ENCODE measurements at places on chromosomes 2 and 18.

DNA sequence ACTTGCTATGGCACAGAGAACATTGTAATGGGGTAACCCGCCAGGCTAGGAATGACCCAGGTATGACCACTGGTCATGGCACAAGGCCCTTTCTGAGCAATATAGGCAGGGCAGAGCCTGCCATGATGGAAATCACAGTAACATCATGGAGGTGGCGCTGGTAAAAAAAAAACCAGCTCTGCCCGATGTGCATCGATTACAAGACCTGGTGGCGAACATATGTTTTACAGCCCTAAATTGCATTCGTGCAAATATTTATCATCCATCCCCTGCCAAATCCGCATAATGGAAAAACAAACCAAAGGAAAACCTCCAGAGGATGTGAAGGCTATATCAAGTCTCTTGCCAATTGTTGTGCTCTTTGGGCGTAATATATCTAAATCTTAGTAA, 60.6 kb downstream of the SEMA4F start:
- no peaks in the 10 kb centered on the region for H3K36me3 ChIP-seq
- peaks cover 30% of the 10 kb centered on the region for H3K27me3 ChIP-seq
- DNase-seq = no peak

DNA sequence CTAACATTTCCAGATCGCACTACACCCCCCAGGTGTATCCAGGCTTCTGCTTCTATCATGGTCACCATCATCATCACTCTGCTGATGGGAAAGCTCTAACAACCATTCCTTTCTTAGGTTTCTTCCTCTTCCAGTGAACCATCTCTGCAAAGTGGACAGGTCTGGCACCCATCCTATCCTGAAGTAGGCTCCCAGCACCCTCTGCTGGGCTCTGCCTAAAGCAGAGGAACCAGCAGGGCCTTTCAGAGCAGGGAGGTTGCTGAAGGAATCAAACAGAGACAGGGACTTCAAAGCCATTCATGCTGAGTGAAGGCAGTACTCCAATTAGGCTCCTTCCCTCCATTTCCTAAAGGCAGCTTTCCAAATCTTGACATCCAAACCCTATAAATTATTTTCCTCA, 27.2 kb upstream of the SATB2 start:
- no peak overlapping the region for H3K4me3 ChIP-seq
- H3K27me3 ChIP-seq = peaks cover 19% of the 10 kb centered on the region
- H3K27ac ChIP-seq = no peak overlapping the region
- H3K4me1 ChIP-seq = no peaks in the 10 kb centered on the region
- DNase-seq = peak; percentile 74

DNA sequence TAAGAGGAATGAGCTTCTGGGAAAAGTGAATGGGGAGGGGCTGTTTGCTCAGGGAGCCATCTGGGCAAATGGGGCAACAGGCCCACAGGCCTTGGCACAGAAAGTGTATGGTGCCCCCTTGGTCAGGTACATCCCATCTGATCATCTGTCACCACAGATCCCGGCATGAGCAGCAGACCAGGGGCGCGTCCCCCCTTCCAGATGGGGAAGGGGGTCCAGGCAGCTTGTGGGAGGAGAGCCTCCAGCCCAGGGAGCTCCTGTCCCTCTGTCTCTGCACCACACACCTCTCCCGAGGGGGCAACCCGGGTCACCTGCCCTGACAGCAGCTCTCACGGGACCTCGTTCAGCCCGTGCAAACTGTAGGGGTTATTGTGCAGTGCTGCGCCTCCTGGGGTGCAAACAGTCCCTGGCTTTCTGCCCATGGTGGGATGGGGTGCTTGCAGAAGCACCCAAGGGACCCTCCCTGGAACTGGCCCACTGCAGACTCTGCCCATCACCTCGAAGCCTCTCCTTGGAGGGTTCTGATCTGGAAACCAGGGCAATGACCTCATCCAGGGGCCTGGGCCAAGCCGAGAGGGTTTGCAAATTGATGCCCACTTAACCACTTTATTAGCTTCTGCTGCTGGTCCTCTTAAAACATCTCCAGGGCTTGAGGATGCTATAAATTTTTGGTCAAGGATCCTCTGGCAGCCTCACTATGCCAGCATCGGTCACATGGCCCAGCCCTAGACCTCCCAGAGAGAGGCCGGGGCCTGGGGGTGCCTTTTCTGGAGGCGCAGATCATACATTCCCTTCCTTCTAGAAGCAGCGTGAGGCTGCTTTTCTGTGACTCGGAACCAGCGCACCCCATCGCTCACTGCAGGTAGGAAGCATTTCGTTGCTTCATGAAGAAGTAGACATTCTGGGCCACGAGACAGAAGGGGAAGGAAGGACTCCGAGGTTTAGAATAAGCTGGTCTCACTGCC, 7.6 kb upstream of the BOK start:
- no peak overlapping the region for H3K27ac ChIP-seq
- no peak for DNase-seq
- no peaks in the 10 kb centered on the region for H3K27me3 ChIP-seq
- no peak overlapping the region for H3K4me3 ChIP-seq
- peaks cover 8% of the 10 kb centered on the region for H3K4me1 ChIP-seq

- H3K27ac ChIP-seq = no peak overlapping the region
- no peak for DNase-seq
- H3K27me3 ChIP-seq = no peaks in the 10 kb centered on the region
- H3K4me1 ChIP-seq = peaks cover 5% of the 10 kb centered on the region
Observed at GRCh38 chr2:132477436-132477835, 60.8 kb downstream of the GPR39 start.
